ENCODE measurements at places on chromosomes 3 and 15.
A peak's percentile ranks its signal among the peaks of the same experiment; 100 is the strongest.

DNA sequence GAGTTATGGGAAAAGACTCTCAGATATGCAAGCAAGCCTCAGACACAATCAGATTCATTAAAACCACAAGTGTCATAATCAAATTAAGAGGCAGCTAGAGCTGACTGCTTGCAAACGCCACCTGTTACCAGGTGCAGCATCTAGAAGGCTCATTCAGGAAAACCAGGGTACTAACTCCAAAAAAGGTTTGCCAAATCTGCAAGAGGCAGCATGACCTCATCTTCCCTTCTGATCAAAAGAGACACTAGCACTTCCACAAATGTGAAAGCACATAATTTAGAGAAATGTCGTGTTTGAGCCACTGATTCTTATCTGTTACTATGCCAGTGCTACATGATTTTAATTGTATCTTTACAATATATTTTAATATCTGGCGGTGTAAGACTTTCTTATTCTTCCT is 123.3 kb upstream of the NANOGP8 start:
- no peak for DNase-seq

DNA sequence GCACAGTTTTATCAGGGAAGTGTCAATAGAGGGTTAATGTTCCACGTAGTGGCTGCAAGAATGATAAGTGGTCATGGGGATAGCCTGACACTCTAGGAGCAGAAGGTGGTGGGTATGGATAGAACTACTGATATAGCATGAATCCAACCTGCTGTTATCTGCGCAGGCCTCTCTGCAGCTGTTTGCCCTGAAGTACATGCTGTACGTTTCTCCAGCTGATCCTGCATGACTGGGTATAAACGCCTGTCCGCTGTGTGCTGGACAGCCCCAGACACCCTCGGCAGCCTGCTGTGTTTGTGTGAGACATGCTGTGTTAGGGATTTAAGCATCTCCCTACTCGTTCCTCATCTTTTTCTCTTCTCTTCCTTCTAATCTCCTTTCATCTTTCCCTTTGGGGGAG is 87.1 kb downstream of the LPP start:
- DNase-seq: no peak

DNA sequence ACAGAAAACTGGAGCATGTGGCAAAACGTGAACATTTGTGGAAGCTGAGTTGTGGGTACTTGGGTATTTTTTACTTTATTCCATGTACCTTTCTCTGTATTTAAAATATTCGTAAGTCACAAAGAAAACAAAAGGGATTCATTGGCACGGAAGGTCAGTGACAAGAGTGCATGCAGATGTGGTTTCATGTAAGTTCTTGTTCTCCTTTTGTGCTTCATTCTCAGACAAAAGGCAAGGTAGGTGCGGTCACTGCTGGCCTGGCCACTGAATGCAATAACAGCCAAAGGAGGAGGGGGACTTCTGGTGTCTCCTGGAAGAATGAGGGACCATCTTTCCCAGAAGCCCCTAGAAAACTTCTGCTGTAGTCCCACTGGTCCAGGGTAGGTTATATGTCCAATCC is 200.0 kb upstream of the TOPAZ1 start:
- DNase-seq: no peak

GRCh38 chr3:58580826-58581327 is 3.7 kb upstream of the FAM107A start:
- DNase-seq: no peak

- DNase-seq: no peak
Measured at GRCh38 chr15:64961013-64961412, 28.7 kb downstream of the SPG21 start.

DNA sequence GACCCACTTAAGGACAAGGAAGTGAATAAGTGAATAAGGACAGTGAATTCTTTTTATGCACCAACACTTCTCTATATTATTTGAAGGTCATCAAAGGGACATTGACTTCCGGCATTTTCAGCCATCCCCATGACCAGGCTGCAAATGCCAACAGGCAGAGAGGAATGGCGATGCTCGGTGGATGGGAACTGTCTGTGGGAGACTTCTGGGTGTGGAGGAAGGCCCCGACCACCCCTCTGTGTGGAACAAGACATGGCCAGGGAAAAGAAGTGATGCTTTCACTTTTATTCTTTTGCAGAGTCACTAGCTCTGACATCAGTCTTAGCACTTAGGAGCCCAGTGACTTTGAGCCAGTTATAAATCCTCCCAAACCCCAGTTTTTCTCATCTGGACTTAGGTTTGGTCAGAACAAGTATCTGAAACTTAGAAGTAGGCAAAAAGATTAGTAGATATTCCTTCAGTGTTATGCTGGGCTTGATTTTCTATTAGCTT is 84.5 kb downstream of the KBTBD8 start:
- DNase-seq: no peak

DNA sequence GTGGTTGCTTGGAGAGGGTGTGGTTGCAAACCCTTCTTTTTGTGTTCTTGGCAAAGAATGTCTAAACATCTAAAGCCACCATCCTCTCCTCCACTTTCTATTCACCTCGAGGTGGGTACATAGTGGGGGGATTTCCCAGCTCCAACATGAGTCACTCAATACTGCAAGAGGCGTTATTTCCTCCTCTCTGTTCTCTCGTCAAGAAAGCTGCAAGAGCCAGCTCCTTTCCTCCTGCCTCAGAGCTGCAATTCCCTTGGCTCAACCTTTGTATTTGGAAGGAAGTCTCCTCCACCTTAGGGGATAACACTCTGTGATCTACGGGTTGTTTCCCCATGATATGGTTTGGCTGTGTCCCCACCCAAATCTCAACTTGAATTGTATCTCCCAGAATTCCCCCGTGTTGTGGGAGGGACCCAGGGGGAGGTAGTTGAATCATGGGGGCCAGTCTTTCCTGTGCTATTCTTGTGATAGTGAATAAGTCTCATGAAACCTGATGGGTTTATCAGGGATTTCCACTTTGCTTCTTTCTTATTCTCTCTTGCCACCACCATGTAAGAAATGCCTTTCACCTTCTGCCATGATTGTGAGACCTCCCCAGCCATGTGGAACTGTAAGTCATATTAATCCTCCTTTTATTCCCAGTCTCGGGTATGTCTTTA is 138.4 kb downstream of the PLCL2 start:
- no peak for DNase-seq

GRCh38 chr3:194054540-194054939 is 81.4 kb upstream of the HES1 start:
- no peak for DNase-seq

DNA sequence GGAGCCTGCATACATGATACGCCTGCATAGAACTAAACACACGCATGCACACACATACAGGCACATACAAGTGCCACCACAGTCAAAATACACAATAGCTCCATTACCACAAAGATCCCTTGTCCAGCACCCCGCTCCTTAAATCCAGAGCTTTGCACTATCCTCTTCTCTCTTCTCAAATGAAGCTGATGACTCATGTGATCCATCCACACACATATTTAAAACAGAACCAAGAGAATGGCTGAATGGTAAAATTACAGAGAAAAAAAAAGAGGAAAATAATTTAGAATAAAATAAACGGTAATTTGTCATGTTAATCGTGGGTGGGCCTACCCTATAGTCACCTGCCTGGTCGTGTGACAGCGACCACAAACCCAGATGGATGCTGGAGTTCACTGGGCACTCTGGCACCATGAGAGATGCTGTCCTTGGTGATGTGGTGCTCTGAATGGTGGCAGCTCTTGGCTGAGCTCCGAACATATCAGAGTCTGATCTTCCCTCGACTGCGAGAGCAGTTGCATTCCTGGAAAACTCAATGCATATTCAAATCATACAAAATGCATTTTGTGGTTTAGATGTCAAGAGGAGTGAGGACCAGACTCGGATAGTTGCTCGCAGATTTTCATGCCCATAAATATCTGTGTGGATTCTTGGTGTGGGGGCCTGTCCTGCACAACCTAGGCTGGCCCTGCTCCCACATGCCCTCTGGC is 8.9 kb downstream of the IQSEC1 start:
- DNase-seq: no peak

DNA sequence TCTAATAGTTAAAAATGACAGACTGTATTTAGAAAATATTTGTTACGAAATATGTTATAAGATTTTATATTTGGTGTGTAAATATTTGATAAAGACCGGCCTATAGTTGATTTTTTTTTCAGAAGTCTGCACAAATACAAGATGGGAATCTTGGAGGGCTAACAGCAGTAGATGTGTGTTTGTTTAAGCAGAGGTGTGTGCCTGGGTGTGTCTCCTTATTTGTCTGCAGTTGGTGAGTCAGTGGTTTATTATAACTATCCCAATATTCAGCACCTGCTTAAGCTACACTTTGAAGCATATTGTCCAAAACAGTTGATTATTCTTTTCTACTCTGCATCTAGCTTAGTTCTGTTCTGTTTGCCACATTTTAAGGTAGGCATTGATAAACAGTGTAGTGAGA is 12.4 kb downstream of the GLCE start:
- no peak for DNase-seq

- DNase-seq: no peak
Measured at GRCh38 chr3:113241292-113242095, 30.1 kb downstream of the BOC start.

DNA sequence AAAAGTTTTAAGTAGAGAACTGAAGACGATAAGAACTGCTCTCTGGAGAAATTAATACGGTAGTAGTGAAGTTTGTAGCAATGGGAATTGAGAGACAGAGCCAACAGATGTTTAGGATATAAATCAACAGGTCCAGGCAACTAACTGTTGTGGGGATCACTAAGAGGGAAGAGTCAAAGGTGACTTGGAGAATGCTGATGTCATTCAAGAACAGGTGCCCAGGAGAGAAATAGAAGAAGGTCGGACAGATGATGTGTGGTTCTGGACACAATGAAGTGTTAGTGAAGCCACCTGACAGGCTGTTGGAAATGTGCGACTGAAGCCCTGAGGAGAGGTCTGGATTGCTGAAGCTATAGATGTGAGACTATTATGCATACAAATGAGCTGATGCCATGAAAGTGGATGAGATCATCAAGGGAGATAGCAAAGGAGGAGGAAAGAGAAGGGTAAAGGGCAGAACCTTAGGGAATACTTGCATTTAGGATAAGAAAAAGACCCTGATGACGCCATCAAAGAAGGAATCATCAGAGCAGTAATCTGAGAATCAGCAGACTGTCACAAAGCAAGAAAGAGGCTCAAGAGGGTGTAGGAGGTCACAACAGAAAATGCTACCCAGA is 183.7 kb downstream of the FRMD5 start:
- no peak for DNase-seq

- peak; percentile 93 for DNase-seq
Measured at GRCh38 chr15:44102675-44103254, 92.3 kb downstream of the FRMD5 start.

GRCh38 chr15:70435872-70436271 is 327.5 kb downstream of the UACA start:
- no peak for DNase-seq

DNA sequence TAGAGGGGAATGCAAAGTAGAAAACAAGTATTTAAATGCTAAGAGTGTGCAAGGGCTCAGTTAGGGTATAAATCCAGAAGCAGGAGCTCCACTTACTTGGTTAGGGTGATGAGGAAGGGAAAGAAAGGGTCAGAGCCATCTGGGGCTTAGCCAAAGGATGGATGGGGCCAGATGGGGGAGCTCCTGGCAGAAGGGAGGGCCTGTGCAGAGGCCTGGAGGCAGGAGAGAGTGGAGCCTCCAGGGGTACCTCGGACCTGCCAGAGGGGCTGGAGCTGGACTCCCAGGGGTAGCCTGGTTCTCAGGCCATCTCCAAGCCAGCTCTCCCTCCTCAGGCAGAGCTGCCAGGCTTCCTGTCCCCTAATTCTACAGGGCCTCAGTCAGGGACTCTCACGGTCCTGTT is 506.3 kb downstream of the SHQ1 start:
- DNase-seq: no peak

DNA sequence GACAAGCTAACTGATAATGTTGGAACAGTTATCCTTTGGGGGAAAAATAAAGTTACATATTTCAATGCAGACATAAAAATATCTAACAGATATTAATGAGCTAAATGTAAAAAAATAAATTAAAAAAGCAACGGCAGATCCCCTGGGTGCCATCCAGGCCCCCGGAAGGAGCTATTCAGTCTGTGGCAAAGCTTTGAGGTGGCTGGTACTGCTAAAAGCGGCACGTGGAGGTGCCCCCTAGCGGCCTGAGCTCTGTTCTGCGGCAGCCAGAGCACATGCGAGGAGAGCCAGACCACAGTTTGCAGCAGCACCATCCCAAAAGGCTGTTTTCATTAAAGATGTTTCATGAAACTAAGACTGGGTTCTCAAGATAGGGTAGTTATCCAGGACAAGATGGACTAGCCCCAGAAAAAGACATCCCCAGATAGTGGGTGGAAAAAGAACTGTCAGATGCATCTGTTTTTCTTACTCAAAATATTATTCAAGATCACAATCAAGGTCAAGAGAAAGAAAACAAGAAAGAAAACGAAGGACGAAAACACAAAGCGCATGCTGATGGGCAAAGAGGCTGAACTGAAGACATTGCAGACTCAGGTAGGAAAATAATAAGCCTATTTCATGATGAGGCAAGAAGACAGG is 18.7 kb downstream of the AP3S2 start:
- no peak for DNase-seq

GRCh38 chr15:49265911-49266310 is 95.9 kb downstream of the GALK2 start:
- DNase-seq: no peak

GRCh38 chr15:77855871-77856270 is 221.6 kb downstream of the TBC1D2B start:
- DNase-seq: no peak

- no peak for DNase-seq
Measured at GRCh38 chr3:193829781-193830180, 236.8 kb downstream of the OPA1 start.

- no peak for DNase-seq
Measured at GRCh38 chr15:96341513-96342405, 11.3 kb downstream of the NR2F2 start.

DNA sequence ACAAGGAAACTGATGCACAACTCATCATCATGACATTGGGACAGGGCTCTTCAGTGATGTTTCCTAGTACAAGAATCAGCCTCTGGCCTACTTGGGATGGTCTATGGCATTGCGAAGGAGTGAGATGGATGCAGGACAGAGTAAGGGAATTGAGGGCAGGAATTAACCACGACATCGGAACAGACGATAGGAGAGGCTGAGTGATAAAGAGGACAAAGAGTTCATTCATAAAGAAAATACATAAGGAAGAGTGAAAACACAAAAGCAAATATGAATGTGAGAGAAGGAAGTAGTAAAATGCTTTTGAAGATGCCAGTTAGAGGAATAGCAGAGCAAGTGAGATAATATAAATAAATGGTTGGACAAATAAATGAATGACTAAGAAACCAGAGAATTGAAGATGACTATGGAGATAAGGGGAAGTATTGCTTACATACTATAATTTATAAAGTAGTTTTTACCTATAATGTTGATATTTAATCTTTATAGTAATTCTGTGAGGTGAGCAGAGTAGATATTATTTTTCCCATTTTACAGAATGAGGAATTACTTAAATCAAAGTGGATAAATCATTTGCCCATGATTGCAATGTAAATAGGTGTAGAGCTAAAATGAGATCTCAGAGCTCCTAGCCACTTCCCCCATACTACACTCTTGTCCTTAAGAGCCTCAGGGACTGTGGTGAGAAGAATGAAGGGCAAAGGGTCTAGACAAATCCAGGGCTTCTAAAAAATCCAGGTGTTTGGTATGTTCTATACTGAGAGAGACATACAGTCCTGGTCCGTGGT is 203.3 kb downstream of the DTWD1 start:
- DNase-seq: no peak
